ENCODE measurements at places on chromosomes 7 and 10.

- DNase-seq = no peak
Measured at GRCh38 chr7:137335814-137336213, 7.7 kb downstream of the PTN start.

DNA sequence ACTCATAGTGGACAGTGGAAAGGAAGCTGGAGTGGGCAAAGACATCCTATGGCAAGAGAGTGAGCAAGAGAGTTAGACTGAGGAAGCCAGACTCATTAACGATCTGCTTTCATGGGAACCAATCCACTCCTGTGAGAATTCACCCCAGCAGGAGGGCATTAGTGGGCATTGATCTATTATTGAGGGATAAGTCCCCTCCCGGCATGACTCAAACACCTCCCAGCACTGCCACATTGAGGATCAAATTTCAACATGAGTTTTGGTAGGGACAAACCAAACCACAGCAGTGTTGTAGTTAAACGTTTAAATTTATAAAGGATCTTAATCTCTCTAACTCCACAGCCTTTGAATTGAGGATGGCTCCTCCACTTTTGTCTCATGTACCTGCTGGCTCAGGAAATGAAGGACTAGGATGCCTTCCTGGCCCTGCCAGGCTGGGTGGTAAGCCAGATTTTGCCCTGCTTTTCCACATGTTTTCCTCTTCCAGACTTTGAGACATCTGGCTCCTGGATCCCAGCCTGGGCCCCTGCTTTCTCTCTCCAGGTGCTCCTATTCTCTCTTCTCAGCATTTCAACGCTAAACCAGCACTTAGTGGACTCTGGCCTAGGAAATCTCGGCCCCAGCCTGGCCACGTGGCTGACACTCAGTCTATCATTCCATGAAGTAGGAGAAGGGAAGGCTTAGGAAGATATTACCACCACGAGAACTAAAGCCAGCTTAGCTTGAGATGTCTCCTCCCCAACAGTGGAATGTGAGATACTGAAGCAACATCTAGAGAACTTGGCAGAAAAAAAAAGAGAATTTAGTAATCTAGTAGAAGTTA, 96.5 kb upstream of the PIP4K2A start:
- DNase-seq = no peak

- no peak for DNase-seq
Measured at GRCh38 chr7:75867390-75867717, 11.5 kb upstream of the RHBDD2 start.

DNA sequence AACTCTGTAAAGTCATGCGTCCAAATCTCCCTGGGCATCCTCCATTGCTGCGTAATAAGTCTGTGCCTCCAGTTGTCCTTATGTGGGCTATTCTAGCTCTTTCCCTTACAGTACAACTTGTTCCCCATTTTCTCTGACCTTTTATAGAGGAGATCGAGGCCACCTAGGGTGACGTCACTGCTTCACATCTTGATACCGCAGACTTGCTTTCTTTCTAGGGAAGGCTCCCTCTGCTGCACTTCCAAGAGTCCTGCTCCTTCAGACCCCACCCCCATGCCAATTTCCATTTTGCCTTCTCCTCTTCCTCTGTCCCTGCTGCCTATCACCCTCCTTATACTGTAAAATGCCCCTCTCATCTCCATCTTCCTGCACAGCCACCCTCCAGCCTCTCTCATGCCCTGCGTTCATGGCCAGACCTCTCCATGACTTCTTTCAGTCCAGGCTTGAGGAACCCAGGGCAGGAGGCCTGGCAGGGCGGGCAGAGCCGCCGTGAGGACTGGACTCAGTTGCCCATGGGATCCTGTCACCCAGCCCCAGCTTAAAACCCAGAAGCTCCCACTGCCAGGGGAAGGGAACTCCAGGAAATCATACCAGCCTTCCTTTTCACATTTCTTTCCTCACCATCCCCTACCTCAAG, 57.5 kb downstream of the CAMK1D start:
- DNase-seq = no peak

DNA sequence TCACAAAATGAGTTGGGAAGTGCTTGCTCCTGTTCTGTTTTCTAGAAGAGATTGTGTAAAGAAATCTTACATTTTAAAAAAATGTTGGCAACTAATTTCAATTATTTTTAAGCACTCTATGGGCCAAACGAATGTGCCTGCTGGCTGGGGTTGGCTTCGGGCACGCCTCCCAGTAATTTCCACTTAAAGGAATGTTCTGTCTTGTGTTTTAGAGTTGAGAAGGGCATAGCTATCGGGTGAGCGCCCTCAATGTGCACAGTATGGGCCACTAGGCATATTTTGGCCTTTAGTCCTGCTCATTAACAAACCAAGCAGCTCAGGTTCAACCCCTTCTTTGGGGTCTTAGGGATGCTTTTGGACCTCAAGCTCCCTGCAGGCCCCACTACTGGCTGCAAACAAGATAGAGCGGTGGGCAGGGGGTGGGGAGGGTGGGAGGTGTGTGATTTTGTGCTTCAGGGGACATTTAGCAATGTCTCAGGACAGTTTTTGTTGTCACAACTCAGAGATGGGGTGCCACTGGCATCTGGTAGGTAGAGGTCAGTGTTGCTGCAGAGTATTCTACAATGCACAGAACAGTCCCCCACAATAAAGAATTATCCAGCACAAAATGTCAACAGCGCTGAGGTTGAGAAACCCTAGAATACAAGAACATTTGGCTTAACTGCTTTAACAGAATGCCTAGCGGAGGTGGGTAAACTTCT, 40.7 kb downstream of the TACC2 start:
- DNase-seq = no peak

GRCh38 chr10:12769323-12770044, 232.0 kb downstream of the CCDC3 start:
- DNase-seq = no peak

- no peak for DNase-seq
Measured at GRCh38 chr10:62669341-62669740, 135.2 kb upstream of the ADO start.

- DNase-seq = no peak
Measured at GRCh38 chr10:42769673-42770072, 12.9 kb upstream of the BMS1 start.

DNA sequence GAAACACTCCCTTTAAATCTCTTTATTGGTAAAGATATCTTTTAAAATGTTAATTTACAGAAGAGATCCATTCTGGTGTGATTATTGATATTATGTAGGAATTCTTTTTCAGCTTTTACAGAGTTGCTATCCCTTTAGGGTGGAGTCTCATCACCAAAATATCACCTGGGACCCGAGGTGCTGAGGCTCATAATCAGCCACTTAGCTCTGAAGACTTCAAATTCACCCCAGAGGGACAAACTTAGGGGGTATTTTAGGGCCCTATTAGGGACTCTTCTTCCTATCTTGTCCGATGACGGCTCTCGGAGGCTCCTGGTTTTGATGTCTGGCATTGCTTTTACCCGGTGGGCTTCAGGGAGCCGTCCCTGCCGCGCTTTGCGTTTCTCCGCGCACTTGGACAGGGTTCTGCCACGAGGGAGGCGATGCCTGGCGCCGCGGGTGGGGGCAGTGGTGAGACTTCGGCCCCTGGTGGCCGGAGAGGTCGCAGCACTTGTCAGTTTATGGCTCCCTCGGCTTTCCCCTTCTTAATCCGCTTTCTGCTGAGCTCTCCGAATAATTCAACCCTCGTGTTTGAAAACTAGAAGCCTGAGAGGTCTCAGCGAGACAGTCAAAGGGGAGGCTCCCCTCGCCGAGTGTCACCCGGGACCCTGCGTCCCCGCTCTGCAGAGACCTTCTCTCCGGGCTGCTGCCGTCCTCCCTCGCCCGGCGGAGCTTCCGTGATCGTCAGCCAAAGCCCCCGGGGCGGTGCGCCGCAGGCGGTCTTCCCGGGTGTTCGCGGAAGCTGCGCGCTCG, 27.8 kb downstream of the RBM20 start:
- peak; percentile 77 for DNase-seq

GRCh38 chr10:88066319-88066718, 202.9 kb downstream of the PTEN start:
- DNase-seq = no peak

GRCh38 chr7:105487579-105488571, 34.2 kb downstream of the PUS7 start:
- no peak for DNase-seq

DNA sequence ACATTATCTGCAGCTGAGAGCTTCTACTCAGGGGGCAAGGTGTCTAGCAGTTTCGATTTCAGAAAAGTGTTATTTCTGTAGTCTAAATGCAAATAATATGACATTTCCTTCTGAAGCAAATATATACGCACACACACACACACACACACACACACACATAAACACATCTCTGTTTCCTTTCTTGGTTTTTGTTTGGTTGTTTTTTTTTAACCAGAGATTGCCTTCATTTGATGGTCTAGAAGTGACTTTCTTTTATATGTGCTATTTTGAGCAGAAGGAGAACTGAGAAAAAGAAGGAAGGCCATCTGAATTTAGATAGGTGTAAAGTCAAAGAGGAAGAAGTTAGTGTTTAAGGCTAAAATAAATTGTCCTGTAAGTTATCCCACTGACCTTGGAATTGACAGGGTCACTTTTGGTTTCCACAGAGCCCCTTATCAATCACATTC, 142.2 kb downstream of the TRIL start:
- DNase-seq = no peak

DNA sequence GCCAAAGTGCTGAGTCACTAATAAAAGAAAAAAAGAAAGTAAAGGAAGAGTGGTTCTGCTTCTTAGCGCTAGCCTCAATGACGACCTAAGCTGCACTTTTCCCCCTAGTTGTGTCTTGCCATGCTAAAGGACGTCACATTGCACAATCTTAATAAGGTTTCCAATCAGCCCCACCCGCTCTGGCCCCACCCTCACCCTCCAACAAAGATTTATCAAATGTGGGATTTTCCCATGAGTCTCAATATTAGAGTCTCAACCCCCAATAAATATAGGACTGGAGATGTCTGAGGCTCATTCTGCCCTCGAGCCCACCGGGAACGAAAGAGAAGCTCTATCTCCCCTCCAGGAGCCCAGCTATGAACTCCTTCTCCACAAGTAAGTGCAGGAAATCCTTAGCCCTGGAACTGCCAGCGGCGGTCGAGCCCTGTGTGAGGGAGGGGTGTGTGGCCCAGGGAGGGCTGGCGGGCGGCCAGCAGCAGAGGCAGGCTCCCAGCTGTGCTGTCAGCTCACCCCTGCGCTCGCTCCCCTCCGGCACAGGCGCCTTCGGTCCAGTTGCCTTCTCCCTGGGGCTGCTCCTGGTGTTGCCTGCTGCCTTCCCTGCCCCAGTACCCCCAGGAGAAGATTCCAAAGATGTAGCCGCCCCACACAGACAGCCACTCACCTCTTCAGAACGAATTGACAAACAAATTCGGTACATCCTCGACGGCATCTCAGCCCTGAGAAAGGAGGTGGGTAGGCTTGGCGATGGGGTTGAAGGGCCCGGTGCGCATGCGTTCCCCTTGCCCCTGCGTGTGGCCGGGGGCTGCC, at the start of gene IL6:
IL6 (plus strand) TSS at position 294 of the 807 bp plus-strand sequence; CDS start at position 357, 63 bp downstream.
- no peak for DNase-seq

DNA sequence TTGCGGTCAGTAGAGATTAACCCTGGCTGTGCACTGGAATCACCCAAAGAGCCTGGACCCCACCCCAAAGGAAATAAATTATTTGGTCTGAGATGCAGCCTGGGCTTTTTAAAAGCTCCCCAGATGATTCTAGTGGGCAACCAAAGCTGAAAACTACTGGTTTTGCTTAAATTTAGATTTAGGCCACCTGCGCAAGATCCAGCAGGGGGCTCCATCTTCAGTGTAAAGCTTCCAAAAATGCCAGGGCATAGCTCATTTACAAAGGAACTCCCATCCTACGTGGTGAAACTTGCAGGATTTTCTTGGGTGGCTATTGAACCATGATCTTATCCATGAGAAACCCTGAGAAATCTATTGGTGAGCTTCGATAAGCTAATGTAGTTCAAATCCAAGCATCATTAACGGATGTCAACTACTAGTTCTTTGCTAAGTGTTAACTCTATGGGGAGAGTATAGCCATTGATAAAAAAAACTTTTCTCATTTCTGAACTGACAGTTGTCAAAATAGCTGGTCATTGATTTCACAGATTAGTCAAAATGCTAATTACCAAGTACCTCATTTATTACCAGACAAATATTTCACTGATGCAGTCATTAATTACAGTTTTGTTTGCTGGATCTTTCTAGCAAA, 315.3 kb downstream of the LHFPL3 start:
- DNase-seq = no peak

DNA sequence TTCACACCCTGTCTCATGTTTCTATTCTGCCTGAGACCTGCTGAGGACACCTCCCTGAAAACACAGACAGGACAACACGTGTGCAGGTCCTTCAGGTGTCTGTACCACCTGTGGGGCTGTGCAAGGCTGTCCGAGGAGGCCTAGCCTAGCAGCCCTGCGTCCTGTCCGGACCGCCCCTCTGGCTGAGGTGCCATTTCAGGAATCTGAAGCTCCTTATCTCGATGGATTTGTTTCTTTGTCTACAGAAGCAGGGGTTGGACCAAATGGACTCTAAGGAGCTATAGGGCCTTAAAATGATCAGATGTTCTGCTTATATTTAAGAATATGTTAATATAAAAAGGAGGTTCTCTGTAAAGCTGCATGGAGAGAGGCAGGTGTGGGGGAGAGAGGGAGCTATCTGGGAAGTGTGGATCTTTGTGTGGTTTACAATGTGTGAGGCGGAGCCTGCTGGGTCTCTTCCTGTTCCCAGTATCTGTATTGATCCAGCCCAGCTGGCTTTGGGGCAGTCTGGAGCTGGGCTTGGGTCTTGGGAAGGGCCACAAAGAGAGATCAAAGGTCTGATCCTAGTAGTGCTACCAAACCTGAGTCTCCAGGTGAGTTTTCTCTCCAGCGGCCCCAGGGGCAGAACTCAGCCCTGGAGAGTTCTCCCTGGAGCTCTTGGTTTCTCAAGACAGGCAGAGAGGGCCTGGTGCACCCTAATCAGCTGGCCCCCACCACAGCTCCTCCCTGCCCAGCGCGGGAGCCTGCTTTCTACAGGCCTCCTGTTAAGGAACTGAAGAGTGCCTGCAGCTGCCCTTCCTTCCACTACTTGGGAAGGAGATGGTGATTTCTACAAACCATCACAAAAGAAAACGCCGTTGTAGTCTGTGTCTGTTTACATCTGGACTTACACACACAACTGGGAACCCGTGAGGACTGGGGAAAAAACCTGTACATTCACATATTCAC, 3.4 kb upstream of the MNX1 start:
- DNase-seq = no peak

GRCh38 chr10:131098416-131098952, 213.0 kb downstream of the TCERG1L start:
- no peak for DNase-seq

Measured in type B pancreatic cell (in vitro differentiated cells).